Skin of body (tissue), 3 donors: ENCODE measurements at places on chromosomes 6 and 20. TPM values are rescaled to one million over a fixed set of nuclear protein-coding genes. Genes with fewer than 3 reads are reported as not detected.

DNA sequence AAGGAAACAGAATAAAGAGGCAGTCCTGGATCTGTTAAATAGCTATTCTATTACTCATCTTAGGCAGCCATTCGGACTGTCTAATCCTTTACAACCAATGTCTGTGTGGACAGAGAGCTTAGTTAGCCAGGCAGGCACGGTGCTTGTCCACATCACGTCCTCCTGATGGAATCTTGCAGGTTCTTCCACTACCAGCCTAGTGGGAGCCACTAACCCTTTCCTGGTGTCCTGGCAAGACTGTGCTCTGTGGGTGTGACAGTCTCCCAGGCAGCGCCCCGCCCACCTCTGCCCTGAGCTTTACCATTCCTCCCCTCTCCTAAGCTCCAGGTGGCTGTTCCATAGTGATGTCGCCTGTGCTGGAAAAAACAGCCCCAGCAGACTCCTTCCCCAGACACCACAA is 78.3 kb upstream of the CLDN20 start:
- no peak for DNase-seq

- DNase-seq, result no peak
Measured at GRCh38 chr20:38113401-38114325, 51.4 kb downstream of the TGM2 start.

The LTB gene
- total RNA-seq, result 1.6 TPM

GRCh38 chr20:36472637-36473090 is 68.7 kb upstream of the MYL9 start:
- no peak for DNase-seq

DNA sequence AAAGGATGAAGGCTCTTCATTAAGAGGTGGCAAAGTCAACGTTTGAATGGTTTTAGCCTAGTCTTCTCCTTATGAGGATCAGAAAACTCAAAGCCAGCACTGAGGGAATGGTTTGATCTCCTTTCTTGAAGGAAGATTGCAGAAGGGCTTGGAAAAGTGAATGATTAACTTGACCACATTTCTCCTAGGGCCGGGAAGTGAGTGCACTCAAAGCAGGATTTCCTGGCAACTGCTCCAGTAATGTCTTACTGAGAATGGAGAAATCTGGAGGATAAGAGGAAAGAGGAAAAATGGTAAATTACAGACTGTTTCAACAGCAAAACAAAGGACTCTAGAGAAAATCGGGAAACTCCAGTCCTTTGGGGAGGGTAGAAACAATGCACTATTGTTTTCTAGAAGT is 189.0 kb upstream of the FOXA2 start:
- DNase-seq, result no peak

The RCAN2 gene
- total RNA-seq, result 1.9 TPM

- no peak for DNase-seq
Measured at GRCh38 chr6:133741375-133741861, 147.5 kb upstream of the TCF21 start.

DNA sequence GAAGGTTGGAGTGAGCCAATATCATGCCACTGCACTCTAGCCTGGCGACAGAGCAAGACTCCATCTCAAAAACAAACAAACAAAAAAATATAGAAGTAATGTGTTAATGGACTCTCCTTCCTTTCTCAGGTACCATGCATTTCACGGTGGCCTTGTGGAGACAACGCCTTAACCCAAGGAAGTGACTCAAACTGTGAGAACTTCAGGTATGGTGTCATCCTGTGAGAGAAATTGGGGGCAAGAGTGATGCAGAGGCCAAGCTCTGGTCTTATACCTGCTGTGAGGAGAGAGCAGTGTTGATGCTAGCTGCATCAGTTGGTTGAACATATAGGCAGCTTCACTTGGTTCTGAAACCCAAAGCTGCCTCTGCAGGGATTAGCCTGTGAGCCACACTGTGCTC is 6.2 kb downstream of the ITCH start:
- no peak for DNase-seq

The SCGN gene
- 0.89 TPM for total RNA-seq

DNA sequence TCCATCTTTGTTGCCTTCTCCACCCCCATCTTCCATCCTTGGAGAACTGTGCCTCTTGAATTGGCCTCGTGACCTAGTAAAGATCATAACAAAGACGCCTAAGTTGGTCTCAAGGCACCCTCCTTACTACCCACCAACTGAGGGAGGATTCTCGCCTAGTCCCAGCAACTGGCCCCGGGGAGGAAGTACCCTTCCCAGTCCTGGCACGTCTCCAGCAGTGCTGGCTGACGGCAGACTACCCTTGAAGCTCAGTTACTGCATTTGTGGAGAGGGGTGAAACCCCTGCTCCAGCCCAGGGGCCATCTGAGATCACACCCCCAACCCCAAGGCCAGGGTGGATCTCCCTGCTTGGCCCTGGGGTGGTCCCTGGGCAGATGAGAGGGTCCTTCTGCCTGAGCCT is 2.1 kb upstream of the OSBPL2 start:
- DNase-seq, result no peak

DNA sequence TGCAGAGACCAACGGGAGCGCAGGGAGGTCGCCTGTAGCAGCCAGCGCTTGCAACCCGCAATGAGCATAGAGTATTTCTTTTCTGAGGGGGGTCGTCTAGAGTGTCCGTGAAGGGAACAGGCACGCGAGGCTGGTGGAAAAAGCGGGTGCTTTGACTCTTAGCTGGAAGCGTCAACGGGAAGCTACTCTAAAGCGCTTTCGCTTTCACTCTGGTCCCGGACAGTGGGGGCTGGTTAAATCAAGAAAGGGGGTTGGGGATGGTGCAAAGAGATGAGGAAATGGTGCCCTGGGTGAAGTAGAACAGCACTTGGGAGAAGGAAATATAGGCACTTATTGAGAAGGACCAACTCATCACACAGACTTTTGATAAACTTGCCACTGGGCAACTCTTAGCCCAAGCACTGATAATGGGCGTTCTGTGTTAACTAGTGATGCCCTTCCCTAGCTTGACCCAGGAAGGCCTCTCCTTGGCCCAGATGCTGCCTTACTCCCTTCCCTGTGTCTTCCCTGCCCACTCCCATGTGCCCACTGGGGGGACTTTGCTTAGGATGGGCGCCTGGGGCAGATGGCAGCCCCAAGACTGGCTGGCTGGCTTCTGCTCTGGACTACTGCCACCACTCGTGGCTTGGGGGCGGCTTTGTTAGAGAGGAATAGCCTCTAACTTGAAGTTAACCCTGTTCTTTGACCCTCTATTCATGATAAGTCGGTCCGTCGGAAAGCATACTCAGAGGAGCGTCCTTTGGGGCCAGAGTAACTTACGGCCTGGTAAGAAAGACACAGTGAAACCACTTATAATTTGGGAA is 585 bp downstream of the PSMB9 start:
- DNase-seq, result peak; percentile 18

DNA sequence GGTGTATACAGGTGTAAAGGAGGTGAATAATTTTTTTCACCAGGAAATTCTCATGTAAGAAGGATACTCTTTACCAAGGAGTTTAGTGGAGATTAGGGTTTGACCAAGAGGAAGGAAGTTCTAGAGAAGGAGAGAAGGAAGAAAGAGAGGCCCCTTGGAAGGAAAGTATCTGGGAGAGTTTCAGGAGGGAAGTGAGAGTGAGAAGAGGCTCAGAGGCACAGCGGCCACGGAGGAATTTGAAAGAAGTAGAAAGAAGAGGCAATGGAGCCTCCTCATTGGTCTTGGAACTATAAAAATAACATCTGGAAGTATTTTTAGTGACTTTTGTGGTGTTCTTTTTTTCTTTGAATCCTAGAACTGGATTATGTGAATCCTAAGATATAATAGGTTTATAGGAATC is 50.8 kb upstream of the MCUR1 start:
- DNase-seq, result peak; percentile 29

The WFDC2 gene
- total RNA-seq, result 0.39 TPM

DNA sequence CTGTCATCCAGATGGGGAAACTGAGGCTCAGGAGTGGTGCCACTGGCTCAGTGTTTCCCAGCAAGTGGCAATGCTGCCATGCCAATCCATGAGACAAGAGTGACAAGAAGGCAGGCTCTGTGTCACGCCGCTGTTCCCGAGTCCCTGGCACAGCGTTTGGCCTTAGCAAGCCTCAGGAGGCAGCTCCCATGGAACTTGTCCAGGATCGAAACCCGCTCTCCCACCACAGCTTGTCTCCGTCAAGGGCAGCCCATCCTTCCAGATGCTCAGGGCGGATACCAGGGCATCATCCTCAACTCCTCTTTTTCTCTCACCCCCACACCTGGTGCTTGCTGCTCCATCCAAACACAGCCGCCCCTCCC is 110.6 kb upstream of the PTPN1 start:
- DNase-seq, result no peak

DNA sequence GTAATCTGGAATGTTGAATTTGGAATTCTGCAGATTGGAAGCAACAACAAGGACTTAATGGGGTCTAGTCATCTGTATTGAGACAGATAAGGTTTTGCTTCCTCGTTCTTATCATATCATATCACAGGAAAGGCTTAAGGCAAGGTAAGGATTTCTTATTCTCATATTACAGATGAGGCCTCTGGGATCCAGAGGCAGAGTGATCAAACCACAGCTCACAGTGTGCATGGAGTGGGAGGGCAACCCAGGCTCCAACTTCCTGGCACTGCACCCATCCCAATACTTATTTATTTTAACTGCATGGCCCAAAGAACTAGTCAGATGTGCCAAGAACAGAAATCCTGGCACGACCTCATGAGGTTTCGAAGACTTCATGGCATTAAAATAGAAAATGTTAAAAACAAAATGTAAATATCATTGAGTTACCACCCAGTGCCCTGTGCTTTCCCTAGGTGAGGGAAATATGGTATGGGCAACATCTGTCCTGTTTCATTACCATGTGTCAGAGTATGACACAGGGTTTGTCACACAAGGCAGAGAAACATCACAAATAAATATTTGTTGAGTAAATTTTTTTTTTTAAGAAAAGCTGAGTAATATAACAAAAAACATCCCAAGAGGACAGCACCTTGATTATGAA is 191.9 kb downstream of the ISM1 start:
- no peak for DNase-seq

The KHDRBS2 gene
- total RNA-seq, result 0.30 TPM

GRCh38 chr6:143210420-143210819 is 149.7 kb downstream of the AIG1 start:
- DNase-seq, result no peak

The SPAG4 gene
- not detected for total RNA-seq

The LGSN gene
- not detected for total RNA-seq

DNA sequence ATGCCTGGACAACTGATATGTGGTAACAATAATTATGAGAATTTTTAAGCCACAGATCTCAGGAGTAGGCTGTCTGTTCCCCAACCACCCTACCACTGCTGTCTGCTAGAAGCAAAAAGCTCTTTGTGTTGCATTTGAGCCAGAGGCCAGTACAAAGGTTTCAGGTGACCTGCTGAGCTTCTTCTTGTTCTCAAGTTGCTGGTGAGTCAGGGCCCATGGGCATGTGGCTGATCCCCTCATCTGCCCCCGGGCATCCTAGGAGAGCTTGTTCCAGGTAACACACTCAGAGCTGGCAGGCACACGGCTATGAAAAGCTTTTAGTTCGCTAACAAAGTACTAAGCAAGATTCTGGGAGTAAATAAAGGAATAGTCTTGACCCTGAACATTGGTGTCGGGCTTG is 285.3 kb downstream of the CDC5L start:
- DNase-seq, result no peak

DNA sequence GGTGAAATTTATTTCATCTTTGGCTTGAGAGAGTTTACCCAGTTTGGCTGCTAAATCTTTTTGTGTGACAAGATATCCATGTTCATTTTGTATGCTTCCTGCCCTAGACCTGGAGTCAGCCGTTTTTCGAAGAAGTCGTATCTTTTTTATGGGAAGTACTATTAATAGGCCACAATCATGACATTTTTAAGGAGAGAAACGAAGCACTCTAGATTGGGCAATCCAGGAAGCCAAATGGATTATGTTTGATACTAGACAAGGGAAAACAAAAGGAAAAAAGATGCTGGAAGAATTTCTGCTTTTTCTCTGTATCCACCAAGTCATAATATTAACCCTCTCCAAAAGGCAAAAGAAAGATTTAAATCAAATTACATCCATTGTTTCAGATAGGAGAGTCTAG is 214.6 kb downstream of the HDGFL1 start:
- DNase-seq, result no peak

The PRR18 gene
- 0.20 TPM for total RNA-seq

DNA sequence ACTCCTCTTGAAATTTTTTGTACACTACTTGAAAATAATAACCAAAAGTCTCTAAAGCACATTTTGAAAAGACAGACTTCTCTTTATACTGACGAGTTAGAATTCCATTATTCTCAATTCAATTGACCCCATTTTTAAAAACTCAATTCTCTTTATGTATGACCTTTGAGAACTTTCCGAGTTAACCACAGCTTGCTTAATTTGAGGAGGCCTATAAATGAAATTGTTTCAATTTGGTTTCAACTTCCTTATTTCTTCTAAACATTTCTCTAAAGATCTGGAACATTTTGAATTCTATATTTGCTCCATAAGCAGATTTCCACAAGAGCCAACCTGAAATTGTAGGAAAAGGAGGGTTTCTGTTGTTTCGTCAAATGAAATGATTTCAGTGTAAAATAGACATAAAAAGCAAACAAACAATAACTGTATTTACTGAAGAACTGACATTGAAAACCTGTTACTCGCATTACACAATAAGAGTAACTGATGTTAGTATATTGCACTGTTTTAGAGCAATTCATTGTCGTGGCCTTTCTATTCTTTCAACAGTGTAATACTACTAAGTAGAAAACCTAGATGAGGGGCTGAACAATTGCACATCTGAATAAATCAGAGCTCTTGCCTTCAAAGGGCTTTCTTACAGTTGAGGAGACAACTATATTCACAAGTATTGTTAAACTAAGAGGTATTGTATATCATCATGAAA is 223.6 kb downstream of the HIVEP2 start:
- DNase-seq, result no peak

The TRIM40 gene
- not detected for total RNA-seq

DNA sequence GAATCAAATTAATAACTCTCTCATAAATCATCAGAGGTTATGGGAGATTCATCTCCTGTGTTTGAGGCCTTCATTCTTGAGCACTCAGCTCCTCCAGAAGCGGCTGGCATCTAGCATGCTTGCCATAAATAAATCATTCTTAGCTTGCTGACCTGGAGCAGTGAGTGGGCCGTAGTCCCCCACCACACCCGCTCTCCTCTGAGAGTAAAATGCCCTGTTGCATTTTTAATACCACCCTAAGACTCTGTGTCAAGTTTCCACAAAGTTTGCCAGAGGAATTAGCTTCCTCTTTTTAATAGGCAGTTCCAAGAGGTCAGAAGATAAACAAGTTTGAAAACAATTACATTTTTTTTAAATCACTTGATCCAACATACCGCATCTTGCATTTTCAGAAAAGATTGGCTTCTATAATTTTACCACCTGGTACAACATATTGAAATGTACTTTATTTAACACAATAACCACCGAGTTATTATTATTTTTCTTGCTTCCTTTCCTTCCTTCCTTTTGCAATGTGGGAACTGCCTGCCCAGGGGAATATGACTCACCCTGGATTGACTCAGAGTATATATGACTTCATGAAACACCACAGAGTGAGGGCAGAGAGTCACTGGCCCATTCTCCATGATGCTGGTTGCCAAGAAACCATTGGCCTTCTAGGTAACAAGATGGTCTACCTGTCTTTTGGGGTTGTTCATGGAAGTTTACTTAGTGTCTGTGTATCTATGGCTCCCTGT is 29.4 kb upstream of the CLIC5 start:
- DNase-seq, result no peak

The MEP1A gene
- total RNA-seq, result not detected

The PCIF1 gene
- total RNA-seq, result 13.5 TPM

GRCh38 chr20:35972462-35972861 is 4.1 kb downstream of the CNBD2 start:
- DNase-seq, result no peak

GRCh38 chr6:109872968-109873545 is 105.1 kb upstream of the GPR6 start:
- no peak for DNase-seq

The C6orf132 gene
- total RNA-seq, result 14.5 TPM
